Effector memory CD4-positive, alpha-beta T cell (primary cell): ENCODE measurements at places on chromosomes 7 and 10.

DNA sequence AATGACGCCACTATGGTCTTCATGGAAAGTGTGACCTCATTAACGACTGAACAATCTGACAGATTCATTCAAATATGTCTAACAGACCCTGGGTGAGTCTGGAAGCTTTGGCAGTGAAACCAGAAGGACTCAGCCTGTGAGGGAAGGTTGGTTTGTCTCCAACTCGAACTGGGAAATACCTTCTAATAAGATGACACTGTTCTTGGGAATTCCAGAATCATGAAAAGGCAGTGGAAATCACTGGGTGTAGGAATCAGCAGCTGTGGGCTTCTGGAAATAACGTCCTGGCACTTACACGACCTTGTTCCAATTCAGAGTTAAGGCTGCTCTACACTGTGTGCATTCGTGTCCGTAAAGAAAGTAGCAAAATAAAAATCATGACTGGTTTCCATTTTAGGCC lies 75.1 kb downstream of the DGKI start:
- no peak overlapping the region for H3K27ac ChIP-seq
- no peak for DNase-seq
- no peaks in the 10 kb centered on the region for H3K27me3 ChIP-seq
- H3K4me1 ChIP-seq = no peaks in the 10 kb centered on the region
- no peak overlapping the region for H3K4me3 ChIP-seq

DNA sequence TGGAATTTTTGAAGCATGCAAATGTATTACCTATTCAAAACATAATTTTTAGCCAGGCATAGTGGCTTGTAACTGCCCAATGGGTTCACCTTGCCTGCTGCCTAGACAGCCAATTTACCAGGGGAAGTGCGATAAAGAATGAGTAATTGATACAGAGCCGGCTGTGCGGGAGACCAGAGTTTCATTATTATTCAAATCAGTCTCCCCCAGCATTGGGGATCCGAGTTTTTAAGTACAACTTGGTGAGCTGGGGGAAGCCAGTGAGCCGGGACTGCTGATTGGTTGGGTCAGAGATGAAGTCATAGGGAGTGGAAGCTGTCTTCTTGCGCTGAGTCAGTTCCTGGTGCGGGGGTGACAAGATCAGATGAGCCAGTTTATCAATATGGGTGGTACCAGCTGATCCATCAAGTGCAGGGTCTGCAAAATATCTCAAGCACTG lies 29.1 kb upstream of the NRBF2 start:
- H3K4me3 ChIP-seq = no peak overlapping the region
- no peak overlapping the region for H3K27ac ChIP-seq

- peak overlapping the region; percentile 31 for H3K4me3 ChIP-seq
- DNase-seq = no peak
- H3K27me3 ChIP-seq = no peaks in the 10 kb centered on the region
Measured at GRCh38 chr7:140375323-140375722, 23.0 kb downstream of the SLC37A3 start.

- no peak overlapping the region for H3K4me3 ChIP-seq
- no peak overlapping the region for H3K27ac ChIP-seq
- no peaks in the 10 kb centered on the region for H3K27me3 ChIP-seq
- no peak for DNase-seq
- H3K4me1 ChIP-seq = no peaks in the 10 kb centered on the region
Measured at GRCh38 chr7:83870515-83870914, 221.6 kb upstream of the SEMA3E start.

GRCh38 chr10:121449482-121449924 lies 148.7 kb downstream of the FGFR2 start:
- DNase-seq = no peak
- H3K36me3 ChIP-seq = no peaks in the 10 kb centered on the region
- H3K27me3 ChIP-seq = no peaks in the 10 kb centered on the region
- no peak overlapping the region for H3K27ac ChIP-seq
- H3K4me3 ChIP-seq = no peak overlapping the region

DNA sequence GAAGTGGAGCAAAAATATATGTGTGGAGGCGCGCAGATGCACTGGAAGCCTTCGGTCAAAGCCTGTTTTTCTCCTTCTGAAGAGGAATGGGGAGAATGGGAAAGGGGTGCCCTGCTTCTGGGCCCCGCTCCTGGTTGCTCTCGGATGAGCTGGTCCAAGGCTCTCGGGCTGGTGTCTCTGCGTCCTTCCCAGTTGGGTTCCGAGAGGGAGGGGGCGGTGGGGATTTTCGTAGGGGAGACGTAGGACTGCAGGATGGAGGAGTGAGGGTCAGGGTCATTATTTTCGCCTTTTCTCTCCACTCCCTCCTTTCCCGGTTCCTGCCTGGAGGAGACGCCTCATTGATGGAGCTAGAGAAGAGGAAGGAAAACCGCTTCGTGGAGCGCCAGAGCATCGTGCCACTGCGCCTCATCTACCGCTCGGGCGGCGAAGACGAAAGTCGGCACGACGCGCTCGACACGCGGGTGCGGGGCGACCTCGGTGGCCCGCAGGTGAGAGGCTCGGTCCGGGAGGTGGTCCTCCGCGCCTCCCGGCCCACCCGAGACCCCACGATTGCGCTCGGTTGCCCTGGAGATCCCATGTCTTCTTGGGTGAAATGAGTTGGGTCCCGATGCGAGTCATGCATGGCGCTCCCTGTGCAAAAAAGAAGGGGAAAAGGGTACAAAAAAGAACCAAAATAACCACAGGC lies 790 bp downstream of the ADAM22 start:
- peaks cover 8% of the 10 kb centered on the region for H3K4me1 ChIP-seq
- H3K4me3 ChIP-seq = peak overlapping the region; percentile 87
- peak overlapping the region; percentile 27 for H3K27ac ChIP-seq
- H3K36me3 ChIP-seq = no peaks in the 10 kb centered on the region

GRCh38 chr10:60238759-60239100 lies 150.9 kb downstream of the ANK3 start:
- no peak overlapping the region for H3K27ac ChIP-seq
- H3K4me3 ChIP-seq = no peak overlapping the region
- H3K27me3 ChIP-seq = no peaks in the 10 kb centered on the region
- no peaks in the 10 kb centered on the region for H3K36me3 ChIP-seq

- H3K36me3 ChIP-seq = no peaks in the 10 kb centered on the region
- no peak overlapping the region for H3K4me3 ChIP-seq
- no peaks in the 10 kb centered on the region for H3K4me1 ChIP-seq
Measured at GRCh38 chr7:114851406-114852061, 70.4 kb upstream of the MDFIC start.
